Aorta (tissue), 5 donors: ENCODE measurements at places on chromosomes 11 and 22. TPM values are rescaled to one million over a fixed set of nuclear protein-coding genes. Genes with fewer than 3 reads are reported as not detected.

Gene SFI1
- polyA plus RNA-seq, result 17.5 TPM

Gene CYTH4
- polyA plus RNA-seq, result 4.5 TPM

Gene PATE2
- not detected for polyA plus RNA-seq

Gene MMP3
- not detected for polyA plus RNA-seq

Gene SLC7A4
- polyA plus RNA-seq, result not detected

Gene IFITM1
- polyA plus RNA-seq, result 88.3 TPM

Gene PGA4
- 6.3 TPM for polyA plus RNA-seq

Gene CTSC
- polyA plus RNA-seq, result 48.0 TPM

Gene BEST1
- polyA plus RNA-seq, result 4.1 TPM

Gene TRIM22
- polyA plus RNA-seq, result 39.9 TPM

Gene FOLH1
- 17.3 TPM for polyA plus RNA-seq

Gene NPTXR
- polyA plus RNA-seq, result 6.1 TPM

Gene TTC28
- 3.1 TPM for polyA plus RNA-seq

Gene CARD10
- polyA plus RNA-seq, result 2.2 TPM

Gene P2RX6
- 0.13 TPM for polyA plus RNA-seq

Gene RFPL2
- polyA plus RNA-seq, result not detected

Gene LRRC10B
- 0.13 TPM for polyA plus RNA-seq

Gene C11orf91
- polyA plus RNA-seq, result not detected

Gene PGA5
- 0.10 TPM for polyA plus RNA-seq

Gene FLRT1
- polyA plus RNA-seq, result not detected

Gene GRM5
- 0.31 TPM for polyA plus RNA-seq

Gene CEND1
- polyA plus RNA-seq, result 0.10 TPM
